ENCODE measurements at places on chromosomes 2 and 18.

GRCh38 chr18:471716-472115 is 28.8 kb downstream of the COLEC12 start:
- peak; percentile 49 for DNase-seq

GRCh38 chr2:9674891-9675414 is 44.2 kb upstream of the YWHAQ start:
- DNase-seq, result no peak

GRCh38 chr2:144140891-144141290 is 379.0 kb downstream of the ZEB2 start:
- DNase-seq, result peak; percentile 21

DNA sequence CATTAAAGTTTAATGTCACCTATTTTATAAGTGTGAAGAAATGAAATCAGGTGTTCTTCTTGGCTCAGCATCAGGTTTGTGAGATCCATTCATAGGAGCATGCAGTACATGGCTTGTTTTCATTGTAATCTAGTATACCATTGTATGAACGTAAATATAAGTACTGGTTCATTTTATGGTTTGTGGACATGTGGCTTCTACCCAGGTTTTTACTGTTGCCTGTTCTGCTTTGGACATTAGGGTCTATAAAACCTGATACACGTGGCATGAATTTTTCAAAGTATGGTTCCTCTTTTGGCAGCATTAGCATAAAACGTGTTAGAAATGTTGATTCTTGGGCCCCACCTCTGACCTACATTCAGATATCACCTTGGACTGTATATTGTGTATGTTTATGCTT is 175.5 kb downstream of the PRPF40A start:
- no peak for DNase-seq

DNA sequence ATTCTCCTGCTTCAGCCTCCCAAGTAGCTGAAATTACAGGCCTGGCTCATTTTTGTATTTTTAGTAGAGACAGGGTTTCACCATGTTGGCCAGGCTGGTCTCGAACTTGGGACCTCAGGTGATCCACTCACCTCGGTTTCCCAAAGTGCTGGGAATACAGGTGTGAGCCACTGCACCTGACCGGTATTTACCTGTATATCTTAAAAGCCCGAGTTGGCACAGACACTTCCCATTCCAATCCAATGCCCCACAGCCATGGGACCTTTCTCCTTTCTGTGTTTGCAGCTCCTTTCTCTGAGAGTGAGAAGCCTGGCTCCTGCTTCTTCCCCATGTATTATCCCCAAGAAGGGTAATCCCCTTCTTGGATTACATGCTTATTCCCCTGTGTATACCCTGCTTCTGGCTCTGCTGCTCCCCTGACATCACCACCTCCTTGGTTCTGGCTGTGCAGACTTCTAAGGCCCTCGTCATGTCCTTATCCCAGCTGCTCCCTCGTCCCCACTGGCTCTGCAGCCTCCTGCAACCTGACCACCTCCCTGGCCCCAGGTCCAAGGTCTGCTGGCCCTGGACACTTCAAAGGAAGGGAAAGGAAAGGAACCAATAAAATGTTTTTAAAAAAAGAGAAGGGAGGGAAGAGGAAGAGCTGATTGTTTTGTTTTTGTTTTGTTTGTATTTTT is 52.8 kb downstream of the INPP5D start:
- DNase-seq, result no peak

DNA sequence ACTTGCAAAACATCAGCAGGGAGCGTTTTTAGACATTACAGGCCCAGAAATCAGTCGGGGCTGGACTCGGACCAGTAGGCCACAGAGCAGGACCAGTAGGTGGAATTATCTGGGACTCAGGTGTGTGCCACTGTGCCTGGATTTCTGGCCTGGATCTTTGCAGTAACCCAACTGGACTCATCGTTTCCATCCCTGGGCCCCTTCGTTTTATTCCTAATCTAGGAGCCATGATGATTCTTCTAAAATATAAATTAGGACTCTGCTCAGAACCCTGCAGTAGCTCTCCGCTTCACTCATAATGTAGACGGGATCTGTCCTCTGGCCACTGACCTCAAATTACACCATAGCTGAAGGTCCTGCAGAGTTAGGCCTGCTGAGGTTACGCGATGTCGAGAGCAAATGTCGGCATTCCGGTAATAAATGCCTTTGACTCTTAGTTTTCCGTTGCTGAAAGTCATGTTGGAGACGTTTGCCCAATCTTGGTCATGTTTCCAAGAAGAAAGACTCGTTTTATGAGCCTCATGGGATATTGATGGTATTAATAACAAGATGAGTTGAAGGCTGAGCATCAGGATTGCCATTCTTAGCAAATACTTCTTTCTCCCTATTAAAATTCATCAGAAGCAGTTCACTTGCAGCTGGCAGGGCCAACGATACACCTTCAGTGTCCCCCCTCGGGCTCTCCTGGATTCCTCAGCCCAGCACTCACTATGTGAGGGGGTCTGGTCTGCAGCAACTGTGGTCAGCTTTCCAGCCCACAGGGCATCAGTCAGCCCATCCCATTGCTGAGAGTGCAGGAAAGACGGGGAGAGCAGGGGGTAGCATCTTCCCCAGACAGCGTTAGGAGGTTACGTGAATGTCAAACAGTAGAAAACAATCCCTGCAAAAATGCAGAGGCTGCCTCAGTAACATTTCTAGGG is 39.9 kb upstream of the KLF11 start:
- no peak for DNase-seq

GRCh38 chr2:6750411-6751158 is 115.1 kb downstream of the CMPK2 start:
- DNase-seq, result no peak

GRCh38 chr2:119259296-119259860 is 35.7 kb downstream of the STEAP3 start:
- DNase-seq, result peak; percentile 63

GRCh38 chr18:48838921-48839818 is 111.6 kb downstream of the SMAD7 start:
- DNase-seq, result peak; percentile 77

DNA sequence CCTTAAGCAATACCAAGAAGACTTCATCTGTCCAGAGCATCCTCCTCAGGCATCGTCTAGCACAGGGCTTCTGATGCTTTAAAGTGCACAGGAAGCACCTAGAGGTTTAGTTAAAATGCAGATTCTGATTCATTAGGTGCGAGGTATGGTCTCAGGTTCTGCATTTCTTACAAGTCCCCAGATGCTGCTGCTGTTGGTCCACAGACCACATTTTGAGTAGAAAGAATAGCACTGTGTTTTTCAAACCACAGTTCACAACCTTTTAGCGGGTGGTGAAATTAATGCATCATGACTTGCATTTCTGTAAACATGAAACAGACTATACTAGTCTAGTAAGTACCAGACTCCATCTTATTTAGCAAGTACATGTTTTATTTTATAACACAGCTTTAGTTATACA is 134.6 kb downstream of the TMEFF2 start:
- DNase-seq, result no peak

DNA sequence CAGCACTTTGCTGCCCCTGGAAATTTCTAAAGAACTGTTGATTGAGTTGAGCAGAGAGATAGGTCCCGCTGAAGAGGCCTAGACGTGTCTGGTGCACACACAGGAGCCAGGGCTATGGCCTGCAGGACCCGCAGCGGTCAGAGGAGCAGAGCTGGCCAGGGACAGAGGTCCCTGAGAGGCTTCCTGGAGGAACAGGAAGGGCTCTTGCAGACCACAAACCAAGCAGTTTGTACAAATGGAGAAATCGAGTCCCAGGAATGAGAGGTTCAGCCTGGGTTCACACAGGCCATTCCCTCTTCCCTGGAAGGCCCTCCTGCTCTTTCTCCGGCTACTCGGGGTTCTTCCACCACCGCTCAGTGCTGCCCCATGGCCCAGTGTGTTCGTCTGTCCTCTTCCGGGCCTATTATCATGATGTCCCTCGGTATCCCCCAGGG is 1.2 kb upstream of the BIN1 start:
- no peak for DNase-seq

DNA sequence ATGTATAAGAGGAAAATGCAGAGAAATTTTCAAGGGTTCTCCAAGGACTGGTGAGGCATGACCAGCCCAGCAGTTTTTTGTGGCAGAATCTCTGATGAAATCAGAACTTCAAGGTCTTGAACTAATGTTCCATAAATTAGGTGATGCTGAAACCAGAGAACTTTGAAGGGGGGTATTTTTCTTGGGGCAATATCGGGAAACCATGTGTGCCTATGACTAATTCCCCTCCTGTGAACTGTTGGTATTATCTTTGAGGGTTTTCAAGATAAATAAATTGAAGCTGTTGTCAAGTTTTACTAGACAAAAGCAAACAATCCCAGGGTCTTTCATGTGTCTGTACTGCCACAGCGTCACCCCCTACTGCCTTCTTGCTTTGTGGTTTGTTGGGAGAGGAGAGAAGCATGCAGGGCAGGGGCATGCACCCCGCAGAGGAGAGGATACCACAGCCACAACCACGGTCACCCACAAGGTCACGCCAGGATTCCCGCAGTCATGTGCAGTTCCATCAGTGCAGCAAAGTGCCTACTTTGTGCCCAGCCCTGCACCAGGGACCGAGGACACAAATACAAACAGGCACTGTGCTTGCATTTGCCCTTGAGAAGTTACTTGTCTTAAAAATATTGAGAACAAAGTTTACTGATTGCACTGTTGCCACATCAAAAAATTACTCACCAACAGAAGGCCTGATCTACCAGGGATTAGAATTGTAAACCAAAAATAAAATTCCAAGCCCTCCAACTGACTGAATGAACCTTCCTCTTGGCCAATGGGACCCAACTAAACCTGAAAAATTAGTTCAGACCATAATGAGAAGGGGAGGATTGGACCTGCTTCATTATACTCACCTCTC is 413.3 kb upstream of the TRIB2 start:
- peak; percentile 91 for DNase-seq

DNA sequence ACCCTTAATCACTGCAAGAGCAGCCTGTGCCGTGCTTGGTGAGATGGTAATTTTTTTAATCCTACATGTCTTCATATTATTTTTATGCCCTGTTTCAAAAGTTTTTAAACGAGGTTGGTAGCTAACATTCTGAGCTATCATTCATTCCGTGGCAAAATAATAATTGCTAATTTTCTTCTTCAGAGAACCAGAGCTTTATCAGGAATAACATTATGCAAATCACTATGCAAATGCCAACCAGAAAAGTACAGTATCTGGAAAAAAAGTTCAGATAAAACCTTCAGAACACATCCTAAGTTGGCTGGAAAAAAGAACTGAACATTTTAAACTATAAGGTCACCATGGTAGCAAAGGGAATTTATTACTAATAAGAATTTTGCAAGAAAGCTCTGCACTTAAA is 165.1 kb upstream of the NABP1 start:
- DNase-seq, result no peak

DNA sequence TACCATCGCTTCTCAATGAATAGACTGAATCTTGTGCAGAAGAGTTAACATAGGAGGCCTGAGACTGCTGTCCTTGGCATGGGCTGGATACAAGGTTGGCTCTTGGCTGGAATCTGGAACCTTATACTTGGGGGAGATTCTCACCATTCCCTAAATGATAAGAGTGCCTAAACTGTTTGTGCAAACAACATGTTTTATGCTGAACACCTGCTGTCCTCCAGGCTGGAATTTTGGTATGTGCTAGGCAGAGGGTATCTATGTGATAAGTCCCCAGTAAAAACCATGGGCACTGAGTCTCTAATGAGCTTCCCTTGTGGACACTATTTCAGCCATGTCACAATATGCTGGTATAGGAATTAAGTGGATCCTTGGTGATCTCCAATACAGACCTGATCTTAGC is 12.8 kb downstream of the PGAP1 start:
- no peak for DNase-seq

GRCh38 chr2:144516981-144517865 is 2.7 kb downstream of the ZEB2 start:
- DNase-seq, result peak; percentile 97

GRCh38 chr2:73008766-73009135 is 62.8 kb downstream of the SFXN5 start:
- DNase-seq, result no peak

DNA sequence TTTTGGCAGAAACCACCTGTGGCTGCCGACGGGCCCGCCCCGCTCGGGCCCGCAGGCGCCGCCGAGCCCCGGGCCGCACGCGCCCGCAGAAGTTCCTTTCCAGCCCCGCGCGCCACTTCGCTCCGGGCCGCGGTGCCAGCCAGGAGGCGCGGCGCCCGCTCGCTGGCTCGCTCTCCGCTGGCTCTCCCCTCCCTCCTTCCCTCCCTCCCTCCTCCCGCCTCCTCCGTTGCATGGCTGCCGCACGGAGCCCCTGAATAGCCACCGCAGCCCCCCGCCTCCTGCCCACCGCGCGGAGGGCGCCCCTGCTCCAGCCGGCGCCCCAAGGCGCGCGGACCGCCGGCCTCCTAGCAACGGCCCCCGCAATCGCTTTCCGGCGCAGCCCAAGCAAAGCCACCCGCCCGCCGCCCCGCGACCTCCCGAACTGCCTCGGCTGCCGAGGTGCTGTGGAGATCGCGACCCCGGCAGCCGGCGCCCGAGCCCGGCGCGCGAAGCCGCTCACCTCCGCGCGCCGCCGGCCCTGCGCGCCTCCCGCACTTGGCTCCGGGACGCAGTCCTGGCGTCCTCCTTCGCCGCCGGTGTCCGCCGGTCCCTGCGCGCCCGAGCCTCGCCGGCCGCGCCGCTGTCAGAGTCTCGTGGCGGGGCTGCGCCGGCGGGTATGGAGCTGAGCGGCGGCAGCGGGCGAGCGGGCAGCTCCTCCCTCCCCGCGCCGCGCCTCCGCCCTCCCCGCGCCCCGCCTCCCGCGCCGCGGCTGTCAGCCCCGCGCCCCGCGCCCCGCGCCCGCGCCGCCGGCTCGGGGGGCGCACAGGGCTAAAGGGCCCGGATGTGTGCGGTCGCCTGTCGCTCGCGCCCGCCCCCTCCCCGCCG is at the start of gene ZBTB7C:
Gene ZBTB7C (minus strand): TSS at position 657 of the 864 bp plus-strand sequence.
- DNase-seq, result peak; percentile 12

DNA sequence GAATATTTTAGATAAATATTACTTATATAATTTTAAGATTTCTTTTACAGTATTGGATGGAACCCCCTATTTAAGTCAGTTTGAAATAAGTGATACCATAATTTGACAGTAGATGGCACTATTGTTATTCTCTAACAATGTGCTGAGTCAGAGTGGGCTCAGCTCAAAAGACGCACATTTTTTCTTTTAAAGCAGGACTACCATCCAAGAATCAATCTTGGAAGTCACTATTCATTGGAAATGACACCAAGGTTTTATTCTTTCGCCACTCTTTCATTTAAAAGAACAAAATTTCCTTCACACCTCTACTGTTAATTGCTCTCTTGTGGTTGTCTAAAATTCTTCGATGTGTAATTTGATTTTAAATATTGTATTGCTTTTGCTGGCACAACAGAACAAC is 32.6 kb upstream of the SPAG16 start:
- peak; percentile 74 for DNase-seq

- no peak for DNase-seq
Observed at GRCh38 chr2:217186668-217187159, 326.9 kb upstream of the TNP1 start.

DNA sequence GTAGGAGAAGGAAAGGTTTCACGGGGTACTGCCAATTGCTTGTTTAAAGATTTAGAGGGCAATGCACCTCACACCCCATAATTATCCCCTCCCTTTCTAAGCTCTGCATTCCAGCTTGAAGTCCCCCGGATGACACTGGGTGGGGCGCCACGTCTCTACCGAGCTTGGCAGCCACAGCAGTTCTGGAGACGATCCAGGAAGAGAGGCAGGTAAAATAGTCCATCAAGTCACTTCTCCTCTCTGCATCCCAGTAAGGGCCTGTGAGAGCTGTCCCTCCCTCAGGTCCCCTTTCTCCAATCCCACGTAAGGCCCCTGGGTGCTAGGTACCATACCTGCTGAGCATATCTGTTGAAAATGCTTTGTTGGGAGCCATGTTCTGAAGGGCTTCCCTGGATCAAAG is 65.7 kb downstream of the CAPN13 start:
- no peak for DNase-seq

- DNase-seq, result peak; percentile 62
Observed at GRCh38 chr18:2657788-2658458, 2.4 kb downstream of the SMCHD1 start.

- no peak for DNase-seq
Observed at GRCh38 chr2:227783404-227784138, 30.1 kb upstream of the CCL20 start.
